Activated naive CD4-positive, alpha-beta T cell treated with Interleukin-2 at 50 U/mL for 16 hours (primary cell): ENCODE measurements at places on chromosomes 1 and 21.

DNA sequence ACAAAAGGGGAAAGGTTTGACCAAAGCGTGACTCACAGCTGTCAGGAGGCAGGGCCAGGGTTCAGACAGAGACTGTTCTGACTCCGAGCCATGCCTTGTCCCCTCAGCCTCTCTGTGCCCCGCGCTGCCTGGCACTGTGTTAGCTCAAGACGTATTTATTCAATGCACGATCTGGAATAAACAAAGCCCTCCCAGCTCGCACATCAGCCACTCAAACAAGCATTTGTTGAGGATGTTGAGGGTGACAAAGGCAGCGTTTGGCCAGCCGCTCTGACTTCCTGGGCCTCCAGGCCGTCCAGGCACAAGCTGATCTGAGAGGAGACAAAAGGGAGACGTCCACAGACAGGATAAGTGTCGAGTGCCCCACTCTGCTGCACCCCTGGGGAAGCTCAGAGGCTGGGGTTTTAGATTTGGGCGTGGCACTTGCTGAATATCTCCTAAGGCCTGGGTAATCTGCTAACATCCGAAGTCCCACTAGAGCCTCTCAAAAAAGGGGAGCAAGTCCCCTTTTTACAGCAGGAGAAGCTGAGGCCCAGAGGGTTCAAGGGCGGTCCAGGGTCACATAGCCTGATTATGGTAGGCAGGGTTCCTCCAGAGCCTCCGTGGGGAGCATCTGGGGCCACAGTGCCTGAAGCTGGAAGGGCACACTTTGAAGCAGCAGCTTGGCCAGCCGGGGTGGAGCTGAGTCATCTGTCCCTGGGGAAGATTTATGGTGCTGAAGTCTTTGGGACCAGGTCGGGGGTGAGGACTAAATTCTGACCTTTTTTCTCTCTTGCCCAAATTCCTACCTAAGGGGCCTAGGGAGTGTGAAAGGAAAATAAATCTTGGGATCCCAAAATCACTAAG, 95.9 kb downstream of the SPSB1 start:
- no peak for DNase-seq

DNA sequence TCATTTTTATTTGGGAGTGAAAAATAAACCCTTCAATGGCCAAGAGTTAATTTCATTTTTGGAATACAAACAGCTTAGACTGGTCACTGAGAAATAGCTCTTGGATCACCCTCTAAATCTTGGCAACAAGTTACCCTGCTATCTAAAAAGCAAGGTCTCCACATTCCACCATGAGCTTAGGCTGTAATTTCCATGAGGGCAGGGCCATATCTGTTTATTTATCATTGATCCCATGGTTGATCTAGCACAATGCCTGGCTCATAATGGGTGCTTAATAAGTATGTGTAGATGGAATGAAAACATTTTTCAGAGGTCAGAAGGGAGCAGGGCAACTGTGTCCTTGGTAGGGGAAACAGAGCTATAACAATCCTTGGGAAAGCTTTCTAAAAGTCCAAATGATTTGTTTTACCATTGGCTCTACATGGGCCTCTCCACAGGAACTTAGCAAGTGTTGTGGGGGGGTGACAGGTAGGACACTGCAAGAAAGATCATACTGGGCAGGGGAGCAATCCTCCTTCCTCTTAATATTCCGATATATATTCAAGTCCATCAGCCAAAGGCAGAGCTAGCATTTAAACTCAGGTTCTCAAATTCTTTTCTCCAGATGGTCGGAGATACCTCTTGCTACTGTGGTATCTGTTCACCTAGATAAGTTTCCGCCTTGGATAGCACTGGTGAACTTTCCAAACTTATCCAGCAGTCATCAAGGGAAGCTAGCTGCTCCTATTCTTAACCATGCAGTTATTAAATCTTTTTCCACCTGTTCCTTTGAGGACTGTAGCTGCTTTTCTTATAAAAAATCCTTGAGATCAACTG, 53.1 kb upstream of the PTCH2 start:
- DNase-seq: no peak

- no peak for DNase-seq
These were observed 948 bp downstream of the SEMA4A start for GRCh38 chr1:156154317-156154749.

- DNase-seq: no peak
These were observed 34.9 kb upstream of the FMO2 start for GRCh38 chr1:171150156-171150555.

GRCh38 chr1:10900251-10900651, 103.8 kb upstream of the CASZ1 start:
- no peak for DNase-seq

GRCh38 chr21:35615325-35615724, 445.0 kb downstream of the SETD4 start:
- DNase-seq: no peak

GRCh38 chr1:239952348-239953308, 139.1 kb upstream of the FMN2 start:
- no peak for DNase-seq

DNA sequence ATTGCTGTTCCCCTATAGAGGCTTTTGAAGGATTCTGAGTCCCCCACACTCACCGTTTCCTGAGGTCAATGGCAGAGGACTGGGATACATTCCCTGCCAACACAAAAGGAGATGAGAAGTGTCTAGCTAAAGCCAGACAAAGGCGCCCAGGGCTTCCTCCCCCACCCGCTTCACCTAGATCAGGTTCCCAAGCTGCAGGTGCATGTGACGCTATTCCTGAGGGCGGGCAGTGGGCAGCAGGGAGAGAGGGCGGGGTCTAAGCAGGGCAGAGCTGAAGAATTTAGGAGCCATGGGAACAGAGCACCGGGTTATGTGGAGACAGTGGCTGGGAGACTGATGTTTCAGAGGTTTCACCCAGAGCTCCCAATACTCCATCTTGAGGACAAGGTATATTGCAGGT, 6.0 kb upstream of the ARHGEF2 start:
- no peak for DNase-seq

- DNase-seq: no peak
These were observed 40.1 kb upstream of the TMPRSS15 start for GRCh38 chr21:18443701-18444100.

DNA sequence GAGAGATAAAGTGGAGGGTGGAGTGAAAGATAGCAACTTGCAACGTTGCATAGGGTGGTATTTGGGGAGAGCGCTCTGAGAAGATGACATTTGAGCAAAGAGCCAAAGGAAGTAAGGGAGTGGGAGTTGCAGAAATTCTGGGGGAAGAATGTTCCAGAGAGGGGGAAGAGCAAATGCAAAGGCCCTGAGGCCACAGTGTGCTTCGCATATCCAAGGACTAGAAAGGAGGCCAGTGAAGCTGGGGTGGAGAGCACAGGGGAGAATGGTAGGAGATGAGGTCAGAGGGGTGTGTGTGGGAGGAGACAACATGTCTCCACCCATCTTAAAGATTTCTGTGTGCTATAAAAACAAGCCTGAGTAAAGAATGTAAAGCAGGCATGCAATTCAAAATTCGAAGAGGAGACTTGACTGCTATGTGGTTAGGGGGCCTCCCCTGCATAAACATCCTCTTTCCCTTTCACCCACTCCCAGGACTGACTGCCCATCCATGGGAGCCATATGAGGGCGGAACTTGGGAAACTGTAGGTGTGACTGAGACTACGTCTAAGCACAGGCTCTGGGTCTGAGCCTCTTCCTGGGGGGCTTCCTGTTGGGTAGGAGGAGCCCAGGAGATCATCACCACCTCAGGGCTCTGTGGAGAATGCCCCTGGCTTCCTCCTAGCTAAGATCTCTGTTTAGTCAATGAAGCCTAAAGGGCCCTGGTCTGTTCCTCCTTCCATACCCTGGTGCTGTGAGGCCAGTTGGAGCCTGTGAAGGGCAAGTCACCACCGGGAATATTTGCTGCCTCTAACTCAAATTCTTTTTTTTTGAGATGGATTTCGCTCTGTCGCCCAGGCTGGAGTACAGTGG, 2.9 kb upstream of the CLIC4 start:
- no peak for DNase-seq

DNA sequence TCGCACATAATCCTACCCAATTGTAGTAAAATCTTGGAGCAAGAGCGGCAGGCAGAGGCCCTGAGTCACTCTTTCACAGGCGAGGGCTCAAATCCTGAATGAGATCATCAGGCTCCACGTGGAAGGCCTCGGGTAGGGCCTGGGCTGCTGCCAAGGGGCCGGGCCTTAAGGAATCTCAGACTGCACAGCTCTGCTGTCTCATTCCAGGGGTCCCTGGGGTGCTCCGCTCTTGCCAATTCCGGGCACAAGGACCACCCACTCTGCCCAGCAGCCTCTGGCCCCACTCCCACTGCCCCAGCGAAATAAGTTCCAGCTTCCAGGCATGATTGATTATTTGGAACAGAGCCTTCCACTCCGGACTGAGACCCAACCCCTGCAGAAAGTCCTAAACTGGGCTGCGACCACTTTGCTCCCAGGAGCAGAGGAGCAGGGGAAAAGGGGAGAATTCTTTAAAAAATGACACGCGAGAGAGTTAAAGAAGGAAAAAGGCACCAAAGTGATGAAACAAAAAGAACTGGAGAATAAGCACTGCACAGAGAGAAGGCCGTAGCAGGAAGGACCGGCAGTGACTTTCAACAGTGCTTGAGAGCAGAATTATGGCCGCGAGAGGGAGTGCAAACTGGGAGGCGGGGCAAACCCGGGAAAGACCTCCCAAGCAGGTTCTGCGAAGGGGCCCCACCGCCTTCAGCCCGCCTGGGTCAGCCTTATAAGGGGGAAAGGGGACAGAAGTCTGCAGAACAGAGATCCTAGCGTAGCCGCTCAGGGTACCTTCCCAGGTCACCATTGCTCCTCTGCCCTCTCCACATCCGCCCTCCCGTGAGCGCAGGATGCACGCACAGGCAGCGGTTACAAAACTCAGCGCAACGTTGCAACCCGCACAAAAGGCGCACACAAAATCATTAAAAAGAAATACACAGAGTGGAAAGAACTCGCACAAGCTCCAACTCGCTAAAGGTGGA, 2.0 kb downstream of the ADAMTS1 start:
- DNase-seq: no peak

- DNase-seq: no peak
These were observed 5.0 kb downstream of the KPNA6 start for GRCh38 chr1:32112806-32113375.

DNA sequence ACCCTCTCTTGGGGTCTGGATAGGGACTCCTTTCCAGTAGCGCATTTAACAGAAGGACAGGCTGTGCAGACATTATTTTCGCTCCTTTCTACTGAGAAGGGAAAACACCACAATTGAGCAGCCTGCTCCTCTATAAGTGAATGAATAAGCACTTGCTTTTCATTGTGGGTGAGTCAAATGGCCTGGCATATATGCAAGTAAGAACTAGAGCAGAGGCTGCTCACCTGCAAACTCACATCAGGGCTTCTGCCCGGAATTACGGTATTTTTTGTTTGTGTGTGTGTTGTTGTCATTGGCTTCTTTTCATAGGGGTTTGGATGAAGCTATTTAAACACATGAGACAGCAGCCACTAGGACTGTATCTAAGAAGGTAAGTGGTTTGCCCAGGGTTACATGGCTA, 200.1 kb upstream of the CAMK1G start:
- DNase-seq: no peak

GRCh38 chr1:7536891-7537591, 234.1 kb upstream of the VAMP3 start:
- DNase-seq: no peak

- DNase-seq: no peak
These were observed 49.6 kb downstream of the HSF2BP start for GRCh38 chr21:43609501-43610340.

DNA sequence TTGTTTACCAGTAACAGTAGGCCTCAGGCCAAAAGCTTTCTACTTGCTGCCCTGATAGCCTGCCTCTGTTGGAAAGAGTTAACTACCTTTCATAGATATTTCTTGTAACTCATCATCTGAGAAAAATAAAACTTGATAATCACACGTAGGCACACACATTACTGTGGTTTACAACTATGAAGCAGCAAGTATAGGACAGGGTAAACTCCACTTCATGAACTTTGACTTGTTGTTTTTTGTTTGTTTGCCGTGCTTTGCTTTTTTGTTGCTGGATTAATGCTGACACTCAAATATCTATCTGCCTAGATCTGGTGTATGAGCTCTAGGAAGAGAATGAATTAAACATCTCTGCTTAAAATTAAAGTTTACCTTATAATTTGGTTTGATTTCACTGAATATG, 924.7 kb upstream of the ADGRL2 start:
- no peak for DNase-seq

DNA sequence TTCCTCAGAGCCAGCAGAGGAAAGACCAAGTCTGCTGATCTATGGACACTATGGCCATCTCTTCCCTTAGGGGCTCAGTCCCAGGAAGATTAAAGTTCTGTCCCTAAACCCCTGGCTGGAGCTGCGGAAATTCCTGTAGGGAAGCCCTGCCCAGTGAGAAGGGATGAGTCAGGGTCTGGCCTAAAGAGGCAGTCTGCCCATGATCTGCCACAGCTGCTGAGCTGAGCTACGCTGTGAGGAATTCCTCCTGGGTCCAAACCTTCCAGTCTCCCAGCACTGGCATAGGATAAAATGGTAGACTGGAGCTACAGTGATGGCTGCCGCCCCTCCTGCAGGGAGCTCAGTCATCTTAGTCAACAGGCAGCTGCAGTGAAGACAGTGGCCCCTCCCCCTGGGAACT, 213.7 kb downstream of the BRINP2 start:
- no peak for DNase-seq

GRCh38 chr21:46557469-46557868, 47.4 kb downstream of the S100B start:
- no peak for DNase-seq

DNA sequence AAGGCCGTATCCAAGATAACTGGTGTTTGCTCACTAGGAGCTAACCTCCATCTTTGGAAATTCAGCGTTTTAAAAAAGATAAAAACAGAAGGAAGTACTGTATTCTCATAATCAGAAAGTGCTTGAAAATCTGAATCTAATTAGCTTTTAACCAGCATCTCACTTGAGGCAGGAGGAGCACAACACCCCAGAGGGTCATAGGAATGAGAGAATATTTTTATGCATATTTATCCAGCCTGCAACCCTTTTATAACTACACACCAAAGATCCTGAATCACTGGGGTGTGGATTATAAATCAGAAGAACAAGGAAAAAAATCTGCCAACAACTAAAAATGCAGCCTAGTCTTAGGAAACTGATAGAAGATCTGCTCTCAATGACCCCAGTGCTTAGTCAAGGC, 68.0 kb upstream of the PTCH2 start:
- DNase-seq: no peak

DNA sequence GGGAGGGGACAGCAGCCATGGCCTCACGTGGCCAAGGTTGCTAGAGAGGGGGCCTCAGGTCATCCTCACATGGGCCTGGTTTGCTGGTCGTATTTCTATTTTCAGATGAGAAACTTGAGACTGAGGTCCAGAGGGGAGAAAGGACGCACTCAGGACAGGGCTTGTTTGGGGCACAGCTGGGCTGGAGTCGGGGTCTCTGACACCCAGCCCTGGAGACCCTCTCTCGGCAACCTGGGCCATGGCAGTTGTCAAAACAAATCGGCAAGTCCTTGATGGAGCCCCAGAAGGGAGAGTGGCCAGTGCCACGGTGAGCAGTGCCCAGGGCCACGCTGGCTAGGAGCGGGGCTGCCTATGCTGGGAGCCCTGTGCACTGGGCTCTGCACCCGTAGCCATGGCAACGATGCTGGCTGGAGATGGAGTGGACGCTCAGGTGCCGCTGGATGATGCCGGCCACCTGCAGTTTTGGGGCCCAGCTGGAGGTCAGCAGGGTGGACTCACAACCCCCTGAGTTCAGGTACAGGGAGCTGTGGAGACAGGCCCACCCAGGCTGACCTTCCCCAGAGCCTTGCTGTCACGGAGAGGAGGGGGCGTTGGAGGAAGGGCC, 11.1 kb downstream of the LRRC3 start:
- no peak for DNase-seq

- peak; percentile 21 for DNase-seq
These were observed 18.3 kb upstream of the ALPL start for GRCh38 chr1:21490774-21491487.

GRCh38 chr1:151935154-151935553, 25.8 kb upstream of the THEM4 start:
- no peak for DNase-seq

- no peak for DNase-seq
These were observed 3.9 kb downstream of the NHLH1 start for GRCh38 chr1:160370561-160371345.
